ENCODE measurements at places on chromosomes 11 and 22. TPM values are rescaled to one million over a fixed set of nuclear protein-coding genes. Genes with fewer than 3 reads are reported as not detected.
A peak's percentile ranks its signal among the peaks of the same experiment; 100 is the strongest.

DNA sequence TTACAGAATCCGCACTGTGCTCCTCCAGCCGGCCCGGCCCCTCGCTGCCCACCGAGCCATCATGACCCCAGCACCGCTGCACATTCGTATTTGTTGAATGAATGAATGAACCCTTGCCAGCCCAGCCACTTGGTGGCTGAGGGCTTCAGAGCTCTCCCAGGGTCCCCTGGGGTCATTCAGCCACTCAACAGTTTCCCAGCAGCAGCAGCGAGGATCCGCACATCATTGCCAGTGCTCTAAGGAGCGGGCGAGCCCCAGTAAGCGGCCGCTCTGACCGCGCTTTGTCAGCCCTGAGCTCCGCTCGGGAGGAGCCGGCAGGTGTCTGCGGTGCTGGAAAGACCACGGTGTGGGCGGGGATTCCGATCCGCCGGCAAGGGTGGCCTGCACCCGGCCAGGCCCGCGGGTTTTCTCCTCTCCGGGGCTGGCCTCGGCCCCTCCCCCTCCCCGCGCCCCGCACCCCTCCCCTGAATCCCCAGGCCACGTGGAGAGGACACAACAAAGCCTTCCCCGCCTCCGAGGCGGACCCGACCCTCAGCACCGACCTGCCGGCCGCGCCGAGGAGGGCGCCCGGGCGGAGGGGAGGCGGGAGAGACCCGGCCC, 563 bp downstream of the BID start:
- H3K4me3 ChIP-seq: peak overlapping the region; percentile 77
- H3K27ac ChIP-seq: no peak overlapping the region
- peak; percentile 40 for DNase-seq
- peaks cover 42% of the 10 kb centered on the region for H3K4me1 ChIP-seq
- peaks cover 6% of the 10 kb centered on the region for H3K36me3 ChIP-seq
- peaks cover 29% of the 10 kb centered on the region for H3K27me3 ChIP-seq

GRCh38 chr11:67118181-67118766, 789 bp upstream of the KDM2A start:
- DNase-seq: peak; percentile 55
- H3K36me3 ChIP-seq: peaks cover 30% of the 10 kb centered on the region
- no peak overlapping the region for H3K27ac ChIP-seq
- peaks cover 4% of the 10 kb centered on the region for H3K27me3 ChIP-seq
- H3K4me1 ChIP-seq: peaks cover 19% of the 10 kb centered on the region

Gene VPREB3
- total RNA-seq: not detected

Gene CYP2D6
- total RNA-seq: 3.6 TPM

Gene CLCF1
- 2.9 TPM for total RNA-seq

DNA sequence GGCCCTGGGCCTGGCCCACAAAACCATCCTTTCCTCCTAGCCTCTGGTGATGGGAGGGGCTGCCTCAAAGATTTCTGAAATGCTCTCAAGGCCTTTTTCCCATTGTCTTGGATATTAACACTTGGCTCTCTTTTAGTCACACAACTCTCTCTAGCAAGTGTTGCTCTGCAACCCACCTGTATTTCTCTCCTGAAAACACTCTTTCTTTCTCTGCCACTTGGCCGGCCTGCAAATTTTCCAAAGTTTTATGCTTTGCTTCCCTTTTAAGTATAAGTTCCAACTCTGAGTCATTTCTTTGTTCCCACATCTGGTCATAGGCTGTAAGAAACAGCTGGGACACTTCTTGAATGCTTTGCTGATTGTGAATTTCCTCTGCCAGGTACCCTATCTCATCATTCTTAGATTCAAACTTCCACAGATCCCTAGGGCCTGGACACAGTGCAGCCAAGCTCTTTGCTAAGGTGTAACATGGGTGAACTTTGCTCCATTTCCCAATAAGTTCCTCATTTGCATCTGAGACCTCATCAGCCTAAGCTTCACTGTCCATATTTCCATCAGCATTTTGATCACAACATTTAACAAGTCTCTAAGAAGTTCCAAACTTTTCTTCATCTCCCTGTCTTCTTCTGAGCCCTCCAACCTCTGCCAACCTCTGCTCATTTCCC, 93.8 kb downstream of the TRIM29 start:
- H3K4me3 ChIP-seq: no peak overlapping the region
- no peak for DNase-seq
- peaks cover 2% of the 10 kb centered on the region for H3K27me3 ChIP-seq
- H3K27ac ChIP-seq: no peak overlapping the region

GRCh38 chr11:932435-932834, 6.8 kb downstream of the AP2A2 start:
- H3K27me3 ChIP-seq: no peaks in the 10 kb centered on the region
- no peak overlapping the region for H3K4me3 ChIP-seq
- H3K36me3 ChIP-seq: peaks cover 6% of the 10 kb centered on the region
- DNase-seq: no peak
- H3K27ac ChIP-seq: no peak overlapping the region

Gene FXYD2
- total RNA-seq: 0.51 TPM

DNA sequence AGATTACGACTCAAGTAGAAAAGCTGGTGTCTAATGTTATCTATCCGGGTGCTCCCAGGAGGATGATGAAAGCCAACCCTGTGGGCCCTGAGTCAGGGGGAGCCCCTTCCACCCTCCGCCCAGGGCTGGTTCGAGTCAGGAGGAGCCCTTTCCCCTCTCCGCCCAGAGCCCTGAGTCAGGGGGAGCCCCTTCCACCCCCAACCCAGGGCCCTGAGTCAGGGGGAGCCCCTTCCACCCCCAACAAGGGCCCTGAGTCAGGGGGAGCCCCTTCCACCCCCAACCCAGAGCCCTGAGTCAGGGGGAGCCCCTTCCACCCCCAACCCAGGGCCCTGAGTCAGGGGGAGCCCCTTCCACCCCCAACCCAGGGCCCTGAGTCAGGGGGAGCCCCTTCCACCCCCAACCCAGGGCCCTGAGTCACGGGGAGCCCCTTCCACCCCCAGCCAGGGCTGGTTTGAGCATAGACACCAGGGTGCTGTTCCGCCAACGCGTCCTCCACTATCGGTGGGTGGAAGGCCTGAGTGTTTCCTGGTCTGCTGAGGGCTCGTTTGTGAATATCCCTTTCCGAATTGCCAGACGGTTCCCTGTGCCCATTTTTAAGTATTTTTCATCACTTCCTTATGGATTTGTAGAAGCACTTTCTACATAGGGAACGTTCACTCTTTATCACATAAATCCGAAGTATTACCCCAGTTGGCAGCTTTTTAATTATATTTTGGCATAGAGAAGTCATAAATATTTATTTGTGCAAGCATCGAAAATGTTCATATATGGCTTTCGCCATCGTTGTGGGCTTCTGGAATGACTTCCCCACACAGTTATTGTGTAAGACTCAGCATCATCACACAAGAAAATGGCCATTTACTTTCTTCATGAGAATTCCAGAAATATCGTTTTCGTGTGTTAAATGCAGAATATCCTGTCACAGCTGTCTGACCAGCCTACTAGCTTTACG, 380.6 kb downstream of the BRD1 start:
- peaks cover 5% of the 10 kb centered on the region for H3K4me1 ChIP-seq
- no peak overlapping the region for H3K4me3 ChIP-seq
- peaks cover 13% of the 10 kb centered on the region for H3K27me3 ChIP-seq
- no peak for DNase-seq
- H3K27ac ChIP-seq: no peak overlapping the region
- H3K36me3 ChIP-seq: no peaks in the 10 kb centered on the region

- no peaks in the 10 kb centered on the region for H3K27me3 ChIP-seq
- DNase-seq: no peak
- H3K27ac ChIP-seq: peak overlapping the region; percentile 1
- H3K4me3 ChIP-seq: no peak overlapping the region
Observed at GRCh38 chr22:23708270-23708669, 17.5 kb downstream of the RGL4 start.

Gene FOLR3
- total RNA-seq: 0.51 TPM

- no peak overlapping the region for H3K4me3 ChIP-seq
- H3K4me1 ChIP-seq: peaks cover 5% of the 10 kb centered on the region
- H3K36me3 ChIP-seq: peaks cover 3% of the 10 kb centered on the region
- H3K27ac ChIP-seq: no peak overlapping the region
Observed at GRCh38 chr11:57727185-57727584, 14.1 kb upstream of the SELENOH start.

Gene CNGA4
- total RNA-seq: not detected

GRCh38 chr22:28894334-28894733, 11.0 kb downstream of the ZNRF3 start:
- no peak overlapping the region for H3K27ac ChIP-seq
- H3K4me1 ChIP-seq: peaks cover 5% of the 10 kb centered on the region
- H3K4me3 ChIP-seq: no peak overlapping the region

GRCh38 chr11:134818516-134818915, 406.5 kb upstream of the B3GAT1 start:
- peaks cover 8% of the 10 kb centered on the region for H3K27me3 ChIP-seq
- no peak overlapping the region for H3K27ac ChIP-seq
- no peaks in the 10 kb centered on the region for H3K36me3 ChIP-seq
- H3K4me3 ChIP-seq: no peak overlapping the region
- H3K4me1 ChIP-seq: no peaks in the 10 kb centered on the region

Gene KLHL35
- 1.6 TPM for total RNA-seq

DNA sequence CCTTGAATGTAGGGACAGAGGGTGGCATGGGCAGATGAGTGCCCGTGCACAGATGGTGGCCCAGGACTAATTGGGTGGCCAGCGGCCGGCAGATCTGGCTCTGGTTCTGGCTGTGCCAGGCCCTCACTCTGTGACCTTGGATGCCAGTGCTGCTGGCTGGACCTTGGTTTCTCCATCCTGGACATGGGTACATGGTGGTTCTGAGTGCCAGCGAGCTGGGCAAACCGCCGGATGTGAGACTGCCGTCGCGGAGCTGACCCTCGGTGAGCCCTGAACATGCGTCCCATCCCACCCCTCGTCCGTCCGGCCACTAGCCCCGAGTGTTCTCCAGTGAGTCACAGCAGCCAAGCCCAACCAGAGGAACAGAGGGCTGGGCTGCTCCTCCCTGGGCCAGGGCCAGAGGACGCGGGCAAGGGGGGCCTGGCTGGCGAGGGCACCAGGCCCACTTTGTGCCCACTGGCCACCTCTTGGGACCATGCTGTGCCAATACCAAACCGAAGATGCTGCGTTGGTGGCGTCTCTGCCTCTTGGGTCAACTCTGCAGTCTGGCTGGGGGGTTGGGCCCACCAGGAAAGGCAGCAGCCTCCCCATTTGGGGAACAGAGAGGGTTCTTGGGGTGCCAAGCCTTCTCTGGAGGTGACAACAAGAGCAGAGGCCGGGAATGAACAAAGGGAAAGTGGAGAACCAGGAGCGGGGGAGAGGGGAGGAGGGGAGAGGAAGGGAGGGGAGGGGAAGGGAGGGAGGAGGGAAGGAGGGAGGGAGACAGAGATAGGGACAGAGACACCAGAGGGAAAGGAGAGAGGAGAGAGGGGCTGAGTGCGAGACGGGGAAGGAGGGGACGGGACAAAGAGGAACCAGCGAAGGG, 10.7 kb downstream of the LSP1 start:
- peaks cover 4% of the 10 kb centered on the region for H3K4me1 ChIP-seq
- peaks cover 15% of the 10 kb centered on the region for H3K36me3 ChIP-seq
- no peak for DNase-seq
- no peak overlapping the region for H3K4me3 ChIP-seq

- no peak overlapping the region for H3K4me3 ChIP-seq
- DNase-seq: no peak
- peaks cover 3% of the 10 kb centered on the region for H3K27me3 ChIP-seq
Observed at GRCh38 chr11:95451261-95451660, 220.3 kb upstream of the SESN3 start.
